ENCODE measurements at places on chromosomes 12 and 14.

DNA sequence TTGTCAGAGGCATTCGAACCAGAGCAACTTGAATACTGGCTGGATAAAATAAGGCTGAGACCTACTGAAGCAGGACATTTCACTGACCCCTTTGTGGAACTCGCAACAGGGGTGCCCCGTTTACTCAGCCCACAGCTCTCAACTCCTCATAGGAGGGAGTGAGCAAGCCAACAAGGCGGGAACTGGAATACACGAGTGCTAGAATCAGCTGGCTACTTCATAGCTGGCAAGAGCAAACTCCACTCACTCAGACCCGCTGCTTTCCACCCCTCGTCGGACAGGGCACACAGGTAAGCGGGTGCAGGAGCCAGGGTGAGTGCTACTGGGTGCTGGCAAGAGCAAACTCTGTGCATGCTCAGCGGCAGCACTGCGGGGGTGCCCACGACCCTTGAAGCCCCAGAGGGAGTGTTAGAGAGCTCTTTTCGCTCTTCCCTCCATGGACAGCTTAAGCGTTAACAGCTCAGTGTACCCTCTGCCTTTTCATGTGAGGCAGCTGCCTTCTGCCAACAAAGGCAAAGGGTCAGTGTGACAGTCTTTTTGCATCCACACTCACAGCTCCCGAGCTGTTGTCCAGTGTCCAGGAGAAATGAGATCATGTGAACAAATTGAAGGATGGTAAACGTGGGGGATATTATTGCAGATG is 15.7 kb downstream of the CAPZA3 start:
- no peak for DNase-seq

DNA sequence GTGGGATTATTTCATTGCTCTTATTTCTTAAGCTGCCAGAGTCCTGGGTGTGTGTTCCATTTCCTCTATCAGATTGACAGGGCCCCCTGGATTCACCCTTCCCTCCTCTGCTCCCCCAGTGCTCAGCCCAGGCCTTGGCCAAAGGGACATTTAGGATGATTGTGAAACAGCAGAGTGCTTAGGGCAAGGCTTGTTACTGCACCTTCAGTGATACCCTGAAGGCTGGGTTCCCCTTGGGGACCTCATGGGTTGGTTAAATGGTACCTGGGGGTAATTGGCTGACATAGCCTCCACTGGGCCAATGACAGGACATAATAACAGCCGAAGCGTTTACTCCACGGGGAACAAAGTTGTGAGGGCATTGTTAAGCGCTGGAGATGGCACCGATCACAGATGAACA is 1.3 kb upstream of the KRT72 start:
- DNase-seq: no peak

- peak; percentile 69 for DNase-seq
These were observed at the start of gene ST8SIA1 for GRCh38 chr12:22334410-22335100. Gene ST8SIA1 (minus strand): TSS chr12:22334707. CDS start chr12:22334232, 475 bp downstream.

DNA sequence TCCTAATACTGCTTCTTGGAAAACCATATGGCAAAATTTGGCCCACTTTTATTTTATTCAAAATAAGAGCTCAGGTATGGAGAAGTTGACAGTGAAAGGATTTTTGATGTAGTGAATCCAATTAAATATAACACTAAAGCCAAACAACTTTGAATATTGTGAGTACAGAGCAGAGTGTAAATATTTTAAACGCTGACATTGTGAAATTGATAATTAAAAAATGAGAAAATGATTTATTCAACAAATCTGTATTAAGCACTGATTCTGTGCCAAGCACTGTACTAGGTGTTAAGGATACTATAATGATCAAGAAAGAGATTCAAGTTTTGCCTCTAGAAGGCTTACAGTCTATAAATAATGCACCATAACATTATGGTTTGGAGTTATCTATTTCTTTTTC is 50.5 kb downstream of the ATL1 start:
- no peak for DNase-seq

DNA sequence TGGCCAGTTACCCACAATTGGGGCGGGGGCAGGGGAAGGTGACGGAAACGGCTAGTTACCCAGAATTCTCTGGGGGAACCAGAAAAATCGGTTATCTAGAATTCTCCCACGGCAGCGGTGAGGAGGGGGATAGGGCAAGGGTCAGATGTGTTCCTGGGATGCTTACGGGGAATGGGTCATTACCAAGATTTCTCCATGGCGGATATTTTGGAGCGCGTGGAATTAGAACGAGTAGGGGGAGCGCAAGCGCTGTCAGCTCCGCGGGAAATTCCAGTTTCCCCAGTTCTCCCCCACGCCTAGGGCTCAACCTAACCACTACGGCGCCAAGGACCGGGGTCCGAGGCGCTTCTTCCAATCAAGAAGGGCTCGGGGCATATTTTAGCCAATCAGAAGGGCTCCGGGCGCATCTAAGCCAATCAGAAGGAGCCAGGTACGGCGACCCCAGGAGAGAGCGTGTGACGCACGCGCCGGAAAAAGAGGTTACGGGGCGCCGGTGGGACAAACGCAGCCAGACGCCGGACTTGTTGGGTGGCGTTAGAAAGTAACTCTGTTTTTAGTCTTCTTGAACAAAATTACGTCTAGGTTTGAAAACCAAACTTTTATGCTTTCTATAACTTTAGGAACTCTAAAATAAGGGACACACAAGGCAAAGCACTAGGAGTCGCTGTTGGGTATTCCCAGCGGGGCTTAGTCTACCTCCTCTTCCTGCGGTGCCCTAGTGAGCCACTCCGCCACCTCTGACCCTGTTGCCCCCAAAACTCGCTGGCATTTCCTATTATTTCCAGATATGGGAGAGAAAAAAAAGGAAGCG is at the start of gene PAN2:
TSS of gene PAN2 (minus strand) at position 322 of the 811 bp plus-strand sequence. CDS start 906 bp downstream, outside the sequence.
- DNase-seq: peak; percentile 100

GRCh38 chr12:25959071-25959961 is 834 bp downstream of the RASSF8 start:
- peak; percentile 22 for DNase-seq

DNA sequence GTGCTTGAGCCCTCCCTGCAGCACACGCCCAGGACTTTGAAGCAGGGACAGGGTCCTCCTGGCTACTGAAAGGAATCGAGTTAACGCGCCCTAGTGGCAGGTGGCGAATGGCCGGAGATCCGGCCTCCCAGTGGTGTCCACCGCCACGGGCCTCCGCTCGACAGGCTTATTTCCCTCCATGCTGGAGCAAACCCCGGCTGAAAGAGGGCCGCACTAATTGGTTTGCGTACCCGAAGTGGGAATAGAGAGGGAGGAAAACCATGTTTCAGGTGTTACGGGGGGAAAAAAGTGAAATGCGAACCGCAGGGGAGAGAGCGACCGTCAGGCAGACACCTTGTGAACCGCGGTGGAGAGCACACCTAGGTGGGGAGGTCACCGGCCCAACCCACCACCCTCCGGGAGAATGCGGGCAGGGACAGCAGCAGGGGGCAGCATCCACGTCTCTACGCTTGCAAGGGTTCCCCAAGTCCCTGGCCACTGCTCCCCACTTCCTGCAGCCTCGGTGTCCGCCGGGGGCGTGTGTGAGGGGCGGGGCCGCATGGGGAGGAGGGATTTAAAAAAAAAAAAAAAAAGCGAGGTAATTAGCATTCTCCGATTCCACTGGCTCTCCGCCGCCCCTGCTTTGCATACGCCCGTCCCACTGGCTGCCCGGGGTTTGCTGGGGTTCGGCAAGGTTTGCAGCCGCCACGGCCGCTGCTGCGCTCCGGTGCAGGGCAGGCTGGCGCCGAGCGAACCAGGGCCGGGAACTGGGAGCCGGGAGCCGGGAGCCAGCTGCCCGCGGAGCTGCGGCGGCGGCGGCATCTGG is 224.6 kb upstream of the CRY1 start:
- DNase-seq: peak; percentile 97

DNA sequence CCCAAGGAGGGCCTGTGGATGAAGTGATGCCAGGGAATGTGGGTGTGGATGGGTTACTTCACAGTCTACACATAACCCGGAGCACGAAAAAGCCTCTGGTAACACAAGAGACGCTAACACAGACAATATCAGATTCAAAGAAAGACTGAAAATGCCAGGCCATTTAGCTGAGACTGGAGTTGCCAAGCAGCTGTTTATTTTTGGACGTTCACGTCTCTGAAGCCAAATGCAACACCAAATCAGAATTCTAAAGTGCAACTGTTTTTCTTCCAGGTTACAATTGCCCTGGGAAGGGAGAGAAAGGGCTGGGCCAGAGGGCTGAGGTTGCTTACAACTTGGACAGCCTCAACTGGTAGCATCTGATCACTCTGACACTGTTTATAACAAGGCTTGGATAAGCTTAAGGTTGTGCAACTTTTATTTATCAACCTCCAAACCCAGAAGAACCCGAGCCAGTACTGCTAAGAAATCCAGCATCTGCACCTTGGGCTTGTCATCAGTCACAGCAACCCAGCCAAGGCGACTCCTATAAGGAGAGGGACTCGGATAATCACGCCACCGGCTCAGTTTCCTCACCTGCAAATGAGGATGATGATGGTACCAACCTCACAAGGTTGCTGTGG is 24.8 kb downstream of the NUAK1 start:
- DNase-seq: no peak

GRCh38 chr12:57803319-57803893 is 15.1 kb downstream of the AVIL start:
- peak; percentile 54 for DNase-seq

- DNase-seq: peak; percentile 77
These were observed 910 bp upstream of the SRP54 start for GRCh38 chr14:34981743-34982420.

All from hematopoietic multipotent progenitor cell treated with erythropoietin and hydrocortisone succinate and interleukin-3 and kit ligand, for 4 days (in vitro differentiated cells).